Activated T-helper 2 cell treated with anti-CD3 and anti-CD28 coated beads, Interferon-gamma antibody, Interleukin-2, Interleukin-4, amounts not matched to agents 10 μg/mL and 5 μg/mL and 100 μg/mL, durations not matched to agents 14 hours and 24 hours and 36 hours (primary cell): ENCODE measurements at places on chromosomes 12 and 14.

- no peak for DNase-seq
Observed at GRCh38 chr14:69886453-69887242, 7.4 kb downstream of the SMOC1 start.

DNA sequence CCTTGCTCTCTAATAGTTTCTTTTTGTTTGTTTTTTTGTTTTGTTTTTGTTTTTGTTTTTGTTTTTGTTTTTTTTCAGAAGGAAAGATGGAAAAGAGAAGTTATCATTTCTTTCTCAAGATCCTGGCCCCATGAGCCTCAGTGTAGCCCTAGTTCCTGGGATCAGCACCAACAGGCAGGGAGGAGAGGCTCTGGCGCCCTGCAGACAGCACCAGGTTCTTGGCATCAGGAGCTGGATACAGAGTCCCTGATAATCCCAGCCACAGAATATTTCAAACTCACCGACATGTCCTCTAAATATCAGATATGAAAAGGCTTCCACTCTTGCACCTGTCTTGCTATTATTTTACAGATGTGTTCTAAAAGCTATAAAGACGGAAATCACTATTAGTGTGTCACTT is 52.7 kb downstream of the FOXN3 start:
- DNase-seq, result no peak

DNA sequence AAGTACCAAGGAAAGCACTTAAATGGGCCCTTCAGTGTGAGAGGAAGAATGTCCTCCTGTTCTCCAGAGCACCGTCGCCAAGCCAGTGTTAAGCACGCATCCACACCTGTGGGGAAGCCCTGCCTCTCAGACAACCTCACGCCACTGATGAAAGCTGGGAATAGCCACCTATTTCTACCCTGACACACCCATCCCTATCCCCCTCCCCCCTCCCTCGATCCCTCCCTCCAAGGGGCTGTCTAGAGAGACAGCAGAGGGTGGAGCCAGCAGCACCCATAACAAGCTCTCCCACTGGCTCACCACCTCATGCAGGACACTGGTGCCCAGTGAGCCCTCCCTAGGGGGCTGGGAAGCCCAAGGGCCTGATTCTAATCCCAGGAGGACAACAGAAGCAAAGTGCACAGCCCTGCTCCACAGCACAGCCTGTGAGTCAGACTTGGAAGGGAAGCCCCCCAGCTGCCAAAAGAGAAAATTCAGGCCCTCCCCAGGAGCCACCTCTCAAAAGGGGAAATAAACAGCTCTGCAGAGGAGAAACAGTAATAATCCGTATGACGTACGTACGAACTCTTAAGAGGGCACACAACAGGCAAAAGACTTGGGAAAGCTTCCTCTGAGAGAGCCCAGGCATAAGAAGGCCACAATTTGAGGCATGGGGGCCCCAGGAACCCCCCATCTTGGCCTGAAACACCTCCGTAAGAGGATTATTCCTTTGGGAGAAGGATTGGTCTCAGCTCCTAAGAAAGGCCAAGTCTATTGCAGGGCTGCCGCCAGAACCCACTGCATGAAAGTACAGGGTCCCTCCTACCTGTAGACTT is 7.8 kb downstream of the PITPNM2 start:
- DNase-seq, result no peak

- no peak for DNase-seq
Observed at GRCh38 chr14:100332071-100332639, 9.0 kb downstream of the SLC25A47 start.

DNA sequence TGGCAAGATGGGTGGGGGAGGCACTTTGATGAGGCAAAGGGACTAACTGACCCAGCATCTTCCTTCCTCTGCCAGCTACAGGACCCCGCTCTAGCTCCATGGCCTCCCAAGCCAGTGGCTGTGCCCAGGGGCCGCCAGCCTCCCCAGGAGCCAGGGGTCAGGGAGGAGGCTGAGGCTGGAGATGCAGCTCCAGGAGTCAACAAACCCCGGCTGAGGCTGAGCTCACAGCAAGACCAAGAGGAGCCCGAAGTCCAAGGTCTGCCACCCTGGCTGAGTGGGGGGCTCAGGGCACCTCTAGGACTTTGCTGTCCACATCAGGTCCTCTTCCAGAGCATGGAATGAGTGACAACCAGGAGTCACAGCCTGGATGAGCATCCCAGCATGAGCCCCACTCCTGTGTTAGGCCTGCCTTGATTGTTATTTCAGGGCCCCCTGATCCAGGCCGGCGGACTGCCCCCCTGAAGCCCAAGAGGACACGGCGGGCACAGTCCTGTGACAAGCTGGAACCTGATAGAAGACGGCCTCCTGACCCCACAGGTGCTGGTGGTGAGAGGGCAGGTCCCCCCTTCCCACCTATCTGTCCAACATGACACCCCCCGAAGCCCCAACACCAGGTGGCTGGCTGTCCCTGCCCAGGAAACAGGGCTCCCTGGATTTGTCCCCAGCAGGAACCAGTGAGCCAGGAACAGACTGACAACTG is 2.5 kb upstream of the CPNE6 start:
- DNase-seq, result no peak

- DNase-seq, result no peak
Observed at GRCh38 chr12:122021193-122021821, 377 bp upstream of the BCL7A start.

- DNase-seq, result no peak
Observed at GRCh38 chr12:30144777-30145683, 361.3 kb upstream of the TMTC1 start.

DNA sequence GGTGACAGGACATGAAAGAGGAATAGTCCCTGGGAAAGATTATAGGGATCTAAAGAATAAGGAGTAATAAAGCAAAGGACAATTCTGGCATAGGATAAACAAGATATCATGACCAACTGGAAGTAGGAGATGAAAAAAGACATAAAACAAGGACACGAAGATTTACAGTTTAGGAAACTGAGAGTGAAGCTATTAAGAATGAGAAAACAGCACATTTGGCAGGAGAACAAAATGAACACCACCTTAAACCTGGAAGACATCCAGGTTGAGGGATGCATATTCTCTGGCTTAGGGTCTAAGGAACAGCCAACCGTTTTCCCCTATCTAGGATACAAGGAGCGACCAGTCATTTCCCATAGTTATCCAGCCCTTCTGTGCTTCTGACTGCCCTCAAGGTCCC is 1.9 kb downstream of the TRIP11 start:
- no peak for DNase-seq

- DNase-seq, result no peak
Observed at GRCh38 chr12:108666401-108666881, 32.7 kb upstream of the SELPLG start.

- DNase-seq, result no peak
Observed at GRCh38 chr12:20393707-20394106, 25.4 kb downstream of the PDE3A start.

DNA sequence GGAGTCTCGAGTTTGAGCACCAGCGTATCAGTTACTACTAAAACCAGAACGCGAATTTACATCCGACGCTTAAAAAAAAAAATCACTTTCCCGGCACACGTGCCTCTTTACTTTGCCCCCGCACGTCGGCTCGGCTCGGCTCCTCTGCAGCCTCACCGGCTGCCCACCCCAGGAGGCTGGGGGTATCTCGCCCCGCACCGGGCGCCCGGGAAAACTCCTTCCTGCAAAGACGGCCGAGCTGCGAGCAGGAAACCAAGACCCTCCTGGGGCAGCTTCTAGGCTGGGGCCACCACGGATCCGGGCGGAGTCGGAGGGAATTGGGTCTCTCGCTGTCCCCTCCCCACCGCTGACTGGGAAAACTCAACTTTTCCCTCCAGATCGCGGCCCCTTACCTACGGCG is 610 bp downstream of the VSIG10 start:
- no peak for DNase-seq
